ENCODE measurements at places on chromosomes 6 and 20.
A peak's percentile ranks its signal among the peaks of the same experiment; 100 is the strongest.

- no peak for DNase-seq
Observed at GRCh38 chr20:38962928-38963401, 821 bp downstream of the DHX35 start.

- no peak for DNase-seq
Observed at GRCh38 chr6:140225701-140226436, 851.4 kb upstream of the CITED2 start.

DNA sequence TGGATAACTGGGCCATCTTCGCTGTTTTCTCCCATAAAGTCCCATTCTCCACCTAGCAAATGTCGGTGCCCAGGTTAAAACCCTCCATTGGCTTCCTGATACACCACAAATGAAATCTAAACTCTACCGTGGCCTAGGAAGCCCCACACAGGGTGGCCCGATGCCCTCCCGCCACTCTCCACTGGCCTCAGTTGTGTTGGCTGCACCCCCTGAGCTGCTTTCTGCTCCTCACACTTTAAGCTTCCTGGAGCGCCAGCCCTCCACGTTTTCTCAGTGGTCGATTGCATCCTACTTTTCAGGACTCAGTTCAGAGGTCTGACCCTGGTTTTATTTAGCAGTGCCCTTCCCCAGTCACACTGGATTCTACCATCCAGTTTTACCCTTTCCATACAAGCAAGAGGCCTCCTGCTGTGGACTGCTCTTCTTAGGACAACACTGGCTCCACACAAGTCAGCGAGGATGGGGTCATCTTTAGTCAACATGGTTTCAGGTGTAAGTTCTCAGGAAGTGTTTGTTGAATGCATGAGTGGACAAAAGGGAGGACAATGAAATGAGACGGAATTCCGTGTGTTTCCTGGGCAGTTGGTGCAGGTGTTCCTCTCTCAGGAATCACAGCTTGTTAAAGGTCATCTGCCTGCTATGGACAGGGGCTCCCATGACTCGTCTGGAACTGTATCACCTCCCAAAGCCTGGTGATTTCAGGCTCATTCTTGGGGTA lies 124.1 kb downstream of the SULF2 start:
- no peak for DNase-seq

DNA sequence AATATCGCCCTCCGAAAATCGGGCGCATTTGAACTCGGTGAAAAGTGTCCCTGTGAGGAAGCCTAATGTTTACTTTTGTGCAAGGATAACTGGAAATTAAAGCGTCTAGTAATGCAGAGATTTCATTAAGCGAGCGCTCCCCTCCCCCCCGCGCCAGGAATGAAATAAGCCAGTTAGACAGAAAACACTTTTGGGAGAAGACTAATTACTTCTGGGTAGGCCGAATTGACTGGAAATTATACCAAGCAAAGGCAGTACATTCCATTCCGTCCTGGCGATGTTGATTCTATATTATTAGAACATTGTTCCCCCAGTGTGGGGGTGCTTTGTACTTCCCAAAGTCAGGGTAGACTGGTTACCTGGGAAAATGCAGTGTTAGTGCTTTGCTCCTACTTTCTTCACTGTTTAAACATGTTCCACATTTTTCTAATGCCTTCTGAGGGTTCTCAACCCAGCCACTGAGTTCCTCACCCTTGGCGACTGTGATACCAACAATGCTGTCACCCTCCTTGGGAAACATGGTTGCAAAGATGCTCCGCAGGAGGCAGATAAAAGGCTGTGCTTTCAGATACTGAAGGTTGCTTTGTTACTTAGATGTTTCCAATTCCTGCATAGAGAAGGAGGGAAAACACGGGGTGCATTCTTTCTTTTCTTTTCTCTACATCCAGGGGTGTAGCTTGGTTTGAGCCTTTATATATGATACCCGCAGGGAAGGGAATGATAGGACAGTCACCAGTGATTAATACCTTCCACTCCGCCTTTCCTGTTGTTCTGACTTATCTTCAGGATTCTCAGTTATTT lies 2.6 kb downstream of the GJA1 start:
- no peak for DNase-seq

DNA sequence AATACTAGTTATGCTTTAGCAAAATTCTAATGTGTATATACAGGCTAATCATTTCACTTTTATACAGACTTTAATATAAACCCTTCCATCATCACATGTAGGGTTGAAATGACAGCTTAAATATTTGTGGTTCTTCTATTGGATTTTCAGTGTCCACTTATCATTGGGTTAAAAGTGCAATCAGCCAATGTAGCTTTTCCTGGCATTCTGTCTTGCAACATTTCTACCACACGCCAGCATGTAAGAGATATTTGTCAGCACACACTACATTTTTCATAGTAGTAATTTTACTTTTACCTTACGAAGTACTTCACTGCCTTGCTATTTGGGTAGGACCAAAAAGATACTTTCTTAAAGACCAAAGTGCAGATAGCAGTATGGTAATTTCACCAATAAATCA lies 252.0 kb downstream of the TBX18 start:
- no peak for DNase-seq

GRCh38 chr6:161079566-161080262 lies 88.1 kb downstream of the MAP3K4 start:
- no peak for DNase-seq

GRCh38 chr6:105372142-105372848 lies 30.6 kb downstream of the PREP start:
- DNase-seq: no peak

GRCh38 chr6:83153883-83154521 lies 39.1 kb downstream of the PGM3 start:
- DNase-seq: peak; percentile 2

Data from NCI-H748 treated with DMSO at 0.1 percent for 48 hours (cell line).